ENCODE measurements at places on chromosomes 2 and 18. TPM values are rescaled to one million over a fixed set of nuclear protein-coding genes. Genes with fewer than 3 reads are reported as not detected.
A peak's percentile ranks its signal among the peaks of the same experiment; 100 is the strongest.

- H3K36me3 ChIP-seq, result peaks cover 5% of the 10 kb centered on the region
- peaks cover 29% of the 10 kb centered on the region for H3K4me1 ChIP-seq
- no peaks in the 10 kb centered on the region for H3K27me3 ChIP-seq
- H3K27ac ChIP-seq, result no peak overlapping the region
These were observed 39.9 kb downstream of the RAB10 start for GRCh38 chr2:26073830-26074229.

DNA sequence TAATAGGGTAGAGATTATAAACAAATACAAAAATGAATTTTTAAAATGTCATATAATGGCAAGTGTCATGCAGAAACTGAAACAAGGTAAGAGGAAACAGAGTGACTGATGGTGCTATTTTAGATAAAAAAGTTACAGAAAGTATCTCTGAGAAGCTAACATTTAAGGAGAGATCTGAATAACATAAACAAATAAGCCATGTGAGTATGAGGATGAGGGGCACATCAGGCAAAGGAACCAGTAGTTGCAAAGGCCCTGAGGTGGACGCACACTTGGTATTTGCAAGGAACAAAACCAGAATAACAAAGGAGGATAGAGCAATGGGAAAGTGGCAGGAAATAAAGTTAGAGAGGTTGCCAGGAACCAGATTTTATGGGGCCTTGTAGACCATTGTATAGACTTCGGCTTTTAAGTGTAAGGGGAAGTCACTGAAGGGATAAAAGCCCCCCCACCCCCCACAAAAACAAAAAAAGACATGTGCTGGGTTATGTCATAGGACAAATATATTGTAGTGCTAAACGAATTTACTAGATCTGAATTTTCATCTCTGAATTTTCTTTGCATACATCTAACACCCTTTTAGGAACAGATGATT, 159.2 kb downstream of the DTNB start:
- H3K36me3 ChIP-seq, result no peaks in the 10 kb centered on the region
- peak overlapping the region; percentile 54 for H3K27ac ChIP-seq
- no peak overlapping the region for H3K4me3 ChIP-seq
- peaks cover 11% of the 10 kb centered on the region for H3K4me1 ChIP-seq

DNA sequence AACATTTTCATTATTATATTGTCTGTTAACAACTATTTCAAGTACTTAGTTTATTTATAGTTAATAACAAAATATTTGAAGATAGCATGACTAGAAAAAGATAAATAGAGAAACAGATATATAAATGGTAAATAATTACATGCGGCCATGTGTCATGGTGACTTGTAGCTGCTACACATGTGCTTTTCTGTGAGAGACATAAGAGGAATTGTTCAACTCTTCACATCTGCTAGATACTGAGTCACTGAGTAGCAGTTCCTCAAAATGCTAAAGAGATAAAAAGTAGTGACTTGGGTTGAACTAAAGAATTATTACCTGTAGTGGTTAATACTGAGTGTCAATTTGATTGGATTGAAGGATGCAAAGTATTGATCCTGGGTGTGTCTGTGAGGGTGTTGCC, 37.5 kb upstream of the SCN9A start:
- no peaks in the 10 kb centered on the region for H3K4me1 ChIP-seq
- DNase-seq, result no peak

- H3K4me3 ChIP-seq, result no peak overlapping the region
- DNase-seq, result no peak
- peaks cover 5% of the 10 kb centered on the region for H3K27me3 ChIP-seq
- no peaks in the 10 kb centered on the region for H3K4me1 ChIP-seq
- no peak overlapping the region for H3K27ac ChIP-seq
These were observed 401.9 kb downstream of the HRH4 start for GRCh38 chr18:24862201-24862816.

DNA sequence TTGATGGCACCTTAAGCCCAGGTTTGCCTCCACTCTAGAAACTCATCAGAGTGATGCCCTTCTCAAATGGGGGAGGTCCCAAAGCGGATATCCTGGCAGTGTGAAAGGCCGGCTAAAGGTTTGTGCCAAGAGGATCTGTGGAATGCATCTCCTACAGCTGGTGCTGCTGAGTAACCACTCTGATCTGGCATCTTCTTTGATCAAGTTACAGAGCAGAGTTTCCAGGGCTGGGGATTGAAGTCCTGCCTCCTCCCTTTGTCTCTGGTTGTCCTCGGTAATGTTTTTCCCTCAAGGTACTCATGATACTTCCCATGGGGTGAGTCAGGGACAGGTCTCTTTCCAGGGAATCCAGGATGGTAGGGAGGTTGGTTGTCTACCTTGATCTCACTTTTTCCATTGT, 24.6 kb downstream of the PRKRA start:
- no peak overlapping the region for H3K4me3 ChIP-seq
- no peaks in the 10 kb centered on the region for H3K4me1 ChIP-seq

Gene ABI2
- 34.0 TPM for total RNA-seq

Gene MIB1
- total RNA-seq, result 26.2 TPM

DNA sequence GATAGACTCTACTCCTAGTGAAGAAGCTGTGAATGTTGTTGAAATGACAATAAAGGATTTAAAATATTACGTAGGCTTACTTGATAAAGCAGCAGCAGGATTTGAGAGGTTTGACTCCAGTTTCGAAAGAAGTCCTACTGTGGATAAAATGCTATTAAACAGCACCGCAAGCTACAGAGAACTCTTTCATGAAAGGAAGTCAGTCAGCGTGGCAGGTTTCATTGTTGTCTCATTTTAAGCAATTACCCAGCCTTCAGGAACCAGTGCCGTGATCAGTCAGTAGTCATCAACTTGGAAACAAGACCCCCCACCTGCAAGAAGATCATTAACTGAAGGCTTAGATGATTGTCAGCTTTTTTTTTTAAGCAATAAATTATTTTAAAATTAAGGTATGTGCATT, 14.0 kb downstream of the USP14 start:
- H3K4me3 ChIP-seq, result no peak overlapping the region
- H3K36me3 ChIP-seq, result peaks cover 38% of the 10 kb centered on the region
- H3K27ac ChIP-seq, result no peak overlapping the region
- peaks cover 19% of the 10 kb centered on the region for H3K4me1 ChIP-seq
- no peak for DNase-seq

Data from activated naive CD4-positive, alpha-beta T cell treated with anti-CD3 and anti-CD28 coated beads for 36 hours (primary cell).